Activated naive CD4-positive, alpha-beta T cell treated with anti-CD3 and anti-CD28 coated beads, Interleukin-2, amount 50 U/mL, for 72 hours (primary cell): ENCODE measurements at places on chromosomes 12 and 14.
A peak's percentile ranks its signal among the peaks of the same experiment; 100 is the strongest.

DNA sequence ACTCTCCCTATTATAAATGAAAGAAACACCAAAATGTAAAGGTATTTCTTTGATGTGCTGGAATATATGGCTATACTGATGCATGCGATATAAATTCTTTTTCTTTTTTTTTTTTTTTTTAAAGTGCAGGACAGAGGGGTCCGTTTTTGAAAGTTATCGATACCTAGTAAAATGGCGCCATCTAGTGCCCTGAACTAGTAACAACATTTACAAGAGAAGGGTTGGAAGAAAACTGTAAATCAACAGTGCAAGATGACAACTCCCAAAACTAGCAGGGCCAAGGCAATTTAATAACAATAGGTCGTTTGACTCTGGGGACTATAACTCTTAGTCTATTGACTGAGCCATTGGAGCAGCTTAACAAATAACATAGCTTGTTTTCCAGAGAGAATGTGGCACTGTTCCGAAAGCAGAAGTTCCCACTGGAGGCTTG is 137.7 kb downstream of the SPTSSA start:
- peak; percentile 31 for DNase-seq

DNA sequence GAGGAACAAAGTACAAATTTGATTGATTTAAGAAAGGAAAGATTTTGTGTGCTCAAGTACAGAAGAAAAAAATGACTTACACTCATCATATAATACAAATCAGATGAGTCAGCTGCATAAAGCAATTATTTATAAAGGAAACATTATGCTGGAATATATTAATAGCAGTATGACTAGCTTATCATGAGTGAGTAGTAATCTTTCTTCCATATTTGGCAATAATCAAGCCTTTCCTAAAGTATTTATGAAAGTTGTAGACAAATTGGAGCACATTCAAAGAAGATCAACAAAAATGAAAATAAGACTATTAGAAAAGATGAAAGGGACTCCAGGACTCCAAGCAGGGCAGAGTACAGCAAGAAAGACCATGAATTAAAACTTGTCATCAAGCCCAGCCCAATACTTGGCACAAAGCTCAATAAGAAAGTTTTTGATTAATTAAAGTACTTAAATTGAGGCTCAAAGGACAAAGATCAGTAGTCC is 32.8 kb downstream of the CCER1 start:
- DNase-seq = no peak

DNA sequence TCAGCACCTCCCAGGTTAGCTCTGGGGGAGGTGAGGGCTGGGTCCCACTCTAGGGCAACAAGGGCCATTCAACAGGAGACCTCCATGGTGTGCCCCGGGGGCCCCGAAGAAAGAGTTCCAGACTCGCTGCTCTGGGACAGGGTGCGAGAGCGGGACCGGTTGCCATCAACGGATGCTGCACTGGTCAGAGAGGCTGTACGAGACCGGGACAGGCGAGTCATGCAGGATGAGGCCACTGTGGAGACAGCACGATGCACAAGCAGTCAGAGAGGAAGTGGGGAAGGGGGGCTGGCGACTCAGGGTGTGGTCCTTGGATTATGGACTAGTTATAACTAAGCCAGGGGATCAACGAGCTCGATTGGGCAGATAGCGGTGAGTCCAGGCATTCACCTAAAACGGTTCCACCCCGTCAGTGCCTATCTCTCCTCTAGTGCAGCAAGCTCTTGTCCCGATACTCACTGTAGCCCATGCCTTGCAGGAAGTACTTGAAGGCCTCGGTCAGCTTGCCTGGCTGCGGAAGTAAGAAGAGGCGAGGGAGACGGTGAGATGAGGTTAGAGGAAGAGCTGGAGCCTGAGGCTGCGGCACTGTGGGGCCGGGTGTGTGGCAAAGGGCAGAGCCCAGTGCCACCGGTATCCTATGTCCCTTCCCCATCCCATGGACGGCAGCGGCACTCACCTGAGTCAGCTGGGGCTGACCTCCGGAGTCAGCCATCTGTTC is 7.2 kb downstream of the NDRG2 start:
- DNase-seq = no peak

DNA sequence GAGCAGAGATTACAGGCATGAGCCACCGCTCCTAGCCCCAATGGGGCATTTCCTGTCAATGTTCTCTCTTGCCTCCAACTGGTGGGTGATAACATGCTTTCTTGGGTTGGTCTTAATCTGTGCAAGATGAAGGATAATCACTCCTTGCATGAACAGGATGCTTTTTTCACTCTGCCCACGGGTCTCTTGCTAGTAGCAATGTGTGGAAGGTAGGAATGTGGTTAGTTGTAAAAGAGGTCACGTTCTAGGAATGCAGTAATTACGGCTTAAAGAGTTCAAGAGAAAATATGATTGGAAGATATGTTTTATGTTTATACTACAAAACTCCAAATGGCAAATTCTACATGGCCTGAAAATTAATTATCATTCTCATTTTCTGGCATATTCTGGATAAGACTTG is 10.5 kb downstream of the RNASE10 start:
- no peak for DNase-seq

- DNase-seq = no peak
Measured at GRCh38 chr12:125696054-125696453, 630.8 kb downstream of the AACS start.

DNA sequence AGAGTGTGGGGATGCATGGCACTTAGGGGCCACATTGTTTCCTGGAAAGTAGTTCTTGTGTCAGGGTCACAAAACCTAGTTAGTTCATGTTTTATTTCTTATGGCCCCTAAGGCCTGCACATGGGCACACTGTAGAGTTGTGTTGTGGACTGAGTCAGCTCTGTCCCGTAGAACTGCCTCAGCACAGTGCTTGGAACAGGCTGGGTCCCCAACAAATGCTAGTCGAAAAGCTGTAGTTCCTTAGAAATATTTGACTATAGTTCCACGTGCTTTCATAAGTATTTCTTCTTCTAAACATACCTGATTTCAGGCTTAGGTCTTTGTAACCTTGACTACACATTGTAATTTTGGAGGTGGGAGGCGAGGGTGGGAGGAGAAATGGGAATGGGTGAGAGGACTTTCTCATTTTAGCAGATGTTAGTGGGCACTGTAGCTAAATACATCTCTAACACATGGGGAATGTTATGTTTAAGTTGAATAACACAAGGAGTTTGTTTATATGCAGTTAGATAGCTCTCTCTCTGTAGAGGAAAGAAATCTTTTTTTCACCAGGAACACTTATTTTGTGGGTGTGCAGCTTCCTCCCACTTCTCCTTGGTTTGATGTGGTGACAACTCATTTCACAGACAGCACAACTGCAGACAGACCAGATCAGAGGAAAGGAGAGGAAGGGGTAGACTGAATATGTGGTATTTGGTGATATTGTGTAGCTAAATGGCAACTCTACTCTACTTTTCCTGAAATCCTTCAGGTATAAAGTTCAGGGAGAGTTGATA is 39.5 kb upstream of the DACT1 start:
- no peak for DNase-seq

GRCh38 chr12:73424484-73424883 is 1113.2 kb upstream of the ATXN7L3B start:
- no peak for DNase-seq

- peak; percentile 12 for DNase-seq
Measured at GRCh38 chr12:95942101-95942523, 302 bp downstream of the CCDC38 start.

DNA sequence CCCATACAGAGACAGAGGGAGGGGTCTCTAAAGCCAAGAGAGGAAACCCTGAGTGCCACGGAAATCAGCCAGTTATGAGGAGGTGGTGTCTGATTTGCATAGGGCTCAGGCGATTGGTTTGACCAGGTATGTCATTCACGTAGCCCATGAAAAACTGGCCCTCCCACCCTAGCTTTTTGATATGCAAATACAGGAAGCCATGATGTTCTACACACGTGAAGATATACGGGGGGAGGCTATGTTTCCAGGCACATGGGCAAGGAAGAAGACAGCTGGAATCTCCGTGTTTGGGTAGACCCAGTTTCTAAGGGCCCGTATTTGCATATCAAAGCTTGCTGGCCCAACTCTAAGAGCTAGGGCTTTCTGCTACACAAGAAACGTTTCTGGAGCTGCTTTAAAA is 717.8 kb upstream of the SEL1L start:
- DNase-seq = no peak

DNA sequence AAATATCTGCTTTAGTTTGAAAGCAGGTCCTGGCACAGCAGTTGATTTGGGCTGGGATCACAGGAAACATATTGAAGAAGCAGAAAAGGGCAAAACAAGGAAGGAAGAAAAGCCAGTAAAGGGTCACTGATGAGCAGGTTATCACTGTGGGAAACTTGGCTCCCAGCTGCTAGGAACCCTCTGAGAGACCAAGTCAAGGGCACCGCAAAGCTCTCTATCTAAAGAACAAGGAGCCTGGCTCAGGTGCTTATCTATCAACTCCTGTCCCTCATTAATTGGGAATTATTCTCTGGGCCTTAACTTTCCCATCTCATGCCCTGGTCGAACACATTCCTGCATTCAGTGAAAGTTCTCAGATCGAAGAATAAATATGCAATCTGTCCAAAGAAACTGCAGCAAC is 450.9 kb upstream of the RPL10L start:
- no peak for DNase-seq

DNA sequence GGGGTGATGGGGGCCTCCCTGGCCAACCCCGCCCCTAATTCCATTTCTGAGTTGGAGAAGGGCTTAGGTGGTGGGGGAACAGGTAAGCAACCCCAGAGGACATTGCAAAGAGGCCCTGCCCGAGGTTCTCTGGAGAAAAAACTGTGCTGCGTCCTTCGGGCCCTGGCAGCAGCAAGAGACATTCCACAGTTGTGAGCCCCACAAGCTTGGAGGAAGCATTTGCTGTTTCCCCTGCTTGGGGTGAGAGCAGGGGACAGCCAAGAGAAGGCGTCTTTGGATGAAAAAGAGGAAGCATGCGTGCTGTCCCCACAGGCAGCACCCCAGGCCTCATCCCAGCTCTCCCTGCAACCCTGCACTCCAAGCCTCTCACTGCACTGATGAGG is 1.3 kb downstream of the BDKRB2 start:
- DNase-seq = no peak

DNA sequence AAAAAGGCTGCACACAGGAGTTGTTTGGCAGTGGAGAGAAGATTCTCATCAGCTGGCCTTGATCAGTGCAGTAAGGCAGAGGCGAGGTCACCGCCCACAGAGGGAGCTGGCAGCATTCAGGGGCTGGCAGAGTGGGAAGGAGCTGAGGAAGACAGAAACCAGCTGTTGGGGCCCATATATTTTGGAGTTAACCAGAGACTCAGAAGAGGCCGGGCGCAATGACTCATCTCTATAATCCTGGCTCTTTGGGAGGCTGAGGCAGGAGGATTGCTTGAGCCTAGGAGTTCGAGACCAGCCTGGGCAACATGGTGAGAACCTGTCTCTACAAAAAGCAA is 17.7 kb downstream of the SMCO2 start:
- peak; percentile 30 for DNase-seq

DNA sequence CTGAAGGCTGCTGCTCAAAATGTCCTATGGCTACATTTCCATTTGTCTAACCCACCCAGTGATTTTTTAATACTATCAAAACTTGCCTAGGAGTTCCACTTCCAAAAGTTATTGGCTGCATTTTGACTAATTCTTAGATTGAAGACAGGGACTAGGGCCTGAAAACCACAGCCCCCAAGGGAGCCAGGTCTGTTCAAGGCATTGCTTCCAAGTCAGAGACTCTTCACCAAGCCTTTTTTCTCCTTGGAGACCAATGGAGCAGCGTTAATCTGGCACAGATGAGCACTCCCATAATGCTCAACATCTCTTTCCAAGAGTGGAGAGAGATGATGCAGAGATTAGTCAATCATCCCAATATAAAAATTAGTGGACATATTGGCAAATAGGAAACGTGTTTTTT is 112.5 kb upstream of the HIF1A start:
- no peak for DNase-seq

DNA sequence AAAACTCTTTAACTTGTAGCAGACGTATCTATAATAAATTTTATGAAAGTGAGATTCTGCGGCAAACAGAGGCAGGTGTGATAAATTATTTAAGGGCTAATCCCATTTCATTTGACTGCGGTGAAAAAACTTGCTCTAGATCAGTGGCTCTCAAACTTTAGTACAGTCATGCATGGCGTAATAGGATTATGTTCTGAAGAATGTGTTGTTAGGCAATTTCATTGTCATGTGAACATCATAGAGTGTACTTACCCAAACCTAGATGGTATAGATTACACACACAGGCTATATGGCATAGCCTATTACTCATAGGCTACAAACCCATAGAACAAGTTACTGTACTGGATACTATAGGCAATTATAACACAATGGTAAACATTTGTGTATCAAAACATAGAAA is 83.7 kb downstream of the HEATR5A start:
- DNase-seq = no peak

DNA sequence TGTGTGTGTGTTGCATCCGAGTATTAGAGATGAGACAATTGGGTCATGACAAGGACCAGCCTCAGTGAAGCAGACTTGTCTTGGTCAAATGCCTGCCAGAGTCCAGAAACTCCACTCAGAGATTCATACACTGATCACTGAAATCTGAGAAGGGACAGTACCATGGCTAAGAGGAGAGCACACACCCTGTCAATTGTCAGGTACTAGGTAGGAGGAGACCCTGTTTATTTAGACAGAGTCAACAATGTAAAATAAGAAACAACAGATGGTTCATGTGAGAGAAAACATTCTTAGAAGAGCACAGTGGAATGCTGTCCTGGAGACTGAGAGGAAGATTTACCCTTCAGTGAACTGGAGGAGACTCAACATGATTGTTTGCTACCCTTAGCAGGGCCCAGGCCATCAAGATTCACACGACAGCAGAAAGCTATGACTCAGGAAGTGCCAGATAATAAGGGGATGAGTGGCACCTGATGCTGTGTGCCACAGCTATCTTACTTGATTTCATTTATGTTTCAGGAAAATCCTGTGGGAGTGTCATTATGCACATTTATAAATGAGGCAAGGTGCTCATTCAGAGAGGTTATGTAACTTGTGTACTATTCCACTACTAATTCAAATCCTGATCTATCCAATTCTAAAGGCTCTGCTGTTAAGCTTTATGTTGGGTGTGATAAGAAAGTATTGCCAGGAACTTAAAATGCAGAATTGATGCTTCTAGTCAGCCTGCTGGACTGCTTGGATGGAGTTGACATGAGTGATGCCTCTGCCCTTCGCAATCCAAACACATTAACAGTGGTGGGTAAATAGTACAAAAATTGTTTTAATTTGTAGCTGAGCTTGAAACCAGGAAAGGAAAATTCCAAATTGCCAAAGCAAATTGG is 136.6 kb upstream of the NEDD1 start:
- DNase-seq = no peak

DNA sequence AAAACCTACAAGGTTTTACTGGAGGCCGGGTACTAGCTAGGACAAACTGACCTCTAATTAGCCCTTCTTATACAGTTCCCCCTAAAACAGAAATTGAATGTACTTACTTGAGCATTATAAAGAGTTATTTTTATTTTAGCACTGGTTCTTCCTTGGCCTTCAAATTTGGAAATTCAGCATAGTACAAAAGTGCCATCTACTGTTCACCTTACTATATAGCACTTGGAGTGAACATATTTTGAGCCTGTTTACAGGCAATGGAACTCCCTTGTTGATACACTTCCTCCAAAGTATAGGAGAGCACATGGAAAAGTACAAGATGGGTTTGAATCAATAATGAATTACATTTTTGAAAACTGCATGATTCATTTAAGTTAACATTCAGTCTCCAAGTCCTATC is 3.9 kb upstream of the POC1B start:
- DNase-seq = no peak

- DNase-seq = no peak
Measured at GRCh38 chr14:101191101-101191720, 287.7 kb upstream of the RTL1 start.

- no peak for DNase-seq
Measured at GRCh38 chr12:92039046-92039445, 106.6 kb downstream of the BTG1 start.
